CD4-positive, alpha-beta T cell treated with Interleukin-15 for 1 hour (primary cell): ENCODE measurements at places on chromosomes 11 and 22.

- no peak for DNase-seq
Measured at GRCh38 chr22:35940166-35940565, 88.5 kb downstream of the RBFOX2 start.

DNA sequence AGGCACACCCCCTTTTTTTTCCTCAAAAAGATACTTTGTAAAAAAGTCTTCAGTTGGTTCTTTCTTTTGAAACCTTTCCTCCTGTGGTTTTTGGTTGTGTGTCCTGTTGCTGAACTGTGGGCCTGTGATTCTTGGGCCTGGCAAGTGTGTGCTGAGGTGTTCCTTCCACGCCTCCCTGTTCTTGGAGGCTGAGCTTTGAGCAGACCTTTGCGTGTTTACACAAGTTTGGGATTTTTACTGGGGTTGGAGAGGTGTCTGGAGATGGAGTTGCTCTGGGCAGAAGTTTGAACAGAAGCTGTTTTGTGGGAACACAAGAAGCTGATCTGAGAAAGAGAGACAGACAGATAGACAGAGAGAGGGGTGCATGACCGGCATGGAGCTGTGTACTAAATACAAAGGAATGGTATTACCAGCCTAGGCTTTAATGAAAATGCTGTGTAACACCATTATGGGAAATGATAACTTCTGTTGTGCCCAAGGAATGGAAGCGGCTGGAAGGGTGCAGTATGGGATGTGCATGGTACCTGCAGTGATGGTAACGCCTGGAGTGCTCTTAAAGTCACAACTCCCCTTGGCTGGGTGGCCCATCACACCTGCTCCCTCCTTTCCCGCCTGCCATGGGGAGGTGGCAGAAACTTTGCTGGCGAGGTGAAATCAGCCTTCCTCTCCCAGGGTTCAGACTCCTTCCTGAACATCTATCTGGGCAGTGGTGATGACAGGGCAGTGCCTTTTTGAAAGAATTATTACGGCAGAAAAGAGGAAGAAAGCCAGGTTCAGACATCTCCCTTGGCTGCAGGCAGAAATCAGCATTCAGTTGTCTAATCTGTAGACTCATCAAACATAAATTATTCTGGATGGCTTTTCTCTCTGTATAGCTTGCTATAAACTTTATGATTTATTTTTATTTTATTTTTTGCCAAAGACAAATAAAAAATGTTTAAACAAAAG lies 70.4 kb downstream of the LDLRAD3 start:
- no peak for DNase-seq

GRCh38 chr11:72583177-72583553 lies 91.1 kb downstream of the PDE2A start:
- DNase-seq, result no peak

- DNase-seq, result no peak
Measured at GRCh38 chr11:12439615-12440014, 62.2 kb downstream of the PARVA start.
